Foreskin fibroblast (primary cell): ENCODE measurements at places on chromosomes 2 and 18.

- no peak for DNase-seq
Measured at GRCh38 chr2:172449911-172450550, 22.6 kb downstream of the ITGA6 start.

DNA sequence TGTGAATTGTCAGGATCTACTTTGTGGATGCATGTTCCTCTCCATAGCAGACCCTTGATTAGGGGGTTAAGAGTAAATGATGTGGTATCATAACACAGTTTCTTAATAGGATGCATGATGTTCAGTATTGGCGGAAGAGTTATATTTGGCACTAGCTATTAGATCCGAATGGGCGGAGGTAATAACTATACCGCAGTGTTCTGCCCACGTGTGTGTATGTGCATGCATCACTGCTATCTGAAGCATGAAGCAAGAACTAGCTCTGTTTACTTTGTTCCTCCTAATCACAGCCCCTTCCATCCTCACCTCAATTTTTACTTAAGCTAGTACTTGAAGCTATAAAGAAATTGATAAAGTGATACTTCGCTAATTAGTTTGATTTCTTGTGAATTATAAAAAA, 159.6 kb upstream of the NOSTRIN start:
- DNase-seq = no peak

GRCh38 chr2:72561621-72562318, 264.1 kb downstream of the EXOC6B start:
- peak; percentile 34 for DNase-seq

DNA sequence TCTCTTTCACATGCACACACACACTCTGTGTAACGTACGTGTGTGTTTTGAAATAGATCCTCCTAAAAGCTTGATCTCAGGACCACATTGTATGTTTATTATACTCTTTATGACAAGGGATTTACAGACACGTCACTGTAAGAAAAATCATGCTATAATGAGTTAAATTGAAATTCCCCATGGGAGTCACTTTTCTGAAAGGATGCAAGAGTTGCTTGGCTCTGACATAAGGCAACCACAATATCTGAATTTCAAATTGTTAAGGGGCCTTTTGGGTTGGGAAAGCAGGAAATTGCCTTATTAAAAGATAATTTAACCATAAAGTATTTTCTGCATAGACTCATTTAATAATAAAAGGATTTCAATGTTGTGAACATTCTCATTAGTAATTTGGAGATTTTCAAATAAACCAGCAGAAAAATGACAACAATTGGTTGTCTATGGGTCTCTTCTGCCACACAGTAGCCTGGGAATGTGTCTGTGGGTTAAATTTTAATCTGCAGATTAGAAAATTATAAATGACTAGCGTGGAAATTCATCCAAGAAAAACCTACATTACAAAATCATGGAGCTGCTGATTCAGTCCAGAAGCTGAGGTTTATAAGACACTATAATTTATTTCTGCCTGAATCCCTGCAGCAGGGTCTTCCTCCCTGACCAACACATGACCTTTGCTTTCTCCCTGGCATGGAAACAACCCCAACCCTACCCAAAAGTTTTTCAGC, 75.9 kb upstream of the PID1 start:
- no peak for DNase-seq

GRCh38 chr18:7901657-7902056, 334.5 kb downstream of the PTPRM start:
- peak; percentile 18 for DNase-seq

- no peak for DNase-seq
Measured at GRCh38 chr2:170743530-170744239, 26.5 kb upstream of the ERICH2 start.

GRCh38 chr2:237628247-237629187, 1.1 kb downstream of the LRRFIP1 start:
- DNase-seq = no peak
